CD8-positive, alpha-beta T cell (primary cell): ENCODE measurements at places on chromosomes 4 and X. TPM values are rescaled to one million over a fixed set of nuclear protein-coding genes. Genes with fewer than 3 reads are reported as not detected.

GRCh38 chrX:69076088-69076487, 89.2 kb downstream of the PJA1 start:
- no peak for DNase-seq

- no peak for DNase-seq
Measured at GRCh38 chrX:50609796-50610195, 139.2 kb upstream of the DGKK start.

ANXA3 gene
- total RNA-seq: not detected

DNA sequence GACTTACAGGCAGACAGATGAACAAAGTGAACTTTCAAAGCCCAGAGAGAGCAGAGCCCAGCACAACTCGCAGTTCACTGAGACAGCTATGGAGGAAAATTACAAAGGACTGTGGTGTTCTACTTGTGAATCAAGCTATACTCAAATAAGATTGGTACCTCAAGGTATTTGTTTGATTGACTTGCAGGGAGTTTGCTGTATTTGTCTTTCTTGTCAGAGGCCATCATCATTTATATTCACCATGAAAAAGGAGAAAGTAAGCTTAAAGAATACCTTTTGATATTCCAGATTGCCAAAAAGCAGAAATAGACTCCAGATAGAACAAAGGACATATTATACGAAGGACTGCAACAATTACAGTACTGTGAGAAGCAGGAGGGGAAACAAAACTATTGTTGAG, 1047.9 kb downstream of the RPA4 start:
- no peak for DNase-seq

TIGD4 gene
- total RNA-seq: 0.11 TPM
